ENCODE measurements at places on chromosomes 2 and 18.

DNA sequence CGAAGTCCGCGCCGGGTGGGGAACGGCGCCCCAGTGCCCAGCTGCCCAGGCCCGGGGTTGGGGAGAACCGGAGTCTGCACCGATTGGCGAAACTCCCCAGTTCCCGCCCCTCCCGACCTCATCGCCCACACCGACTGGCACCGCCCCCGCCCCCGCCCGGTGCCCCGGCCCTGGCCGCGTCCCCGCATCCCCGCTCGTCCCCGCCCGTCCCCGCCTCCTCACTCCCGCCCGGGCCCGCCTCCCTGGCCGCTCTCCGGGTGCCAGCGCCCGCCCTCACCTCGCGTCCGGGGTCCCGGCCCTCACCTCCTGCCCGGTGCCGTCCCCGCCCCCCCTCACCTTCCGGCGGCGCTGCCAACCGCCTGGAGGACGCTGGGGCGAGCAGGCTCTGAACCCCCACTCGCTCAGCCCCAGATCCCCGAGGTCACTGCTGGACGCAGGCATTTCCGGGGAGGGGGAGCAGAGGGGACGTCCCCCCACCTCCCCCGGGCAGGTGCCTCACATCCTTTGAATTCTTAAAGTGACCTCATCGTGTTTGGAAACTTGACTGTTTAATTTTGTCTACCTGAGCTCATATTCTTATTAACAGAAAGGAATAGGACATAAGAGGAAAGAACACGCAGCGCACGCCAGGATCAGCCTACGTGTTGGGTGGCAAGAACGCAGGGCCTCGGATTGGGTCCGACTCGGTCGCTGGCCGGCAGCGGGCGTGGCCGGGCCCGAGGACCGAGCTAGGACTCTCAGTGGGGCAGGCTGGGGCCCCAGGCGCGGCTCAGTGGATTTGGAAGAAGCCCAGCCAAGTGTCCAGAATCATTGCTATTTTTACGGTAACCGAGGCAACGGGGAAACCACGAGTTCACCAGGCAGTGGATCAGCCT, at the start of gene FAM110C:
FAM110C (minus strand) TSS at position 35 of the 875 bp plus-strand sequence. CDS start 120 bp downstream, outside the sequence.
- DNase-seq: peak; percentile 0

GRCh38 chr2:11123001-11123809, 32.1 kb upstream of the SLC66A3 start:
- no peak for DNase-seq

- DNase-seq: peak; percentile 38
Observed at GRCh38 chr2:28359222-28360057, 33.2 kb upstream of the FOSL2 start.

GRCh38 chr18:74692367-74693013, 94.8 kb downstream of the ZNF407 start:
- no peak for DNase-seq

- DNase-seq: no peak
Observed at GRCh38 chr18:74276609-74277008, 15.2 kb downstream of the CYB5A start.

DNA sequence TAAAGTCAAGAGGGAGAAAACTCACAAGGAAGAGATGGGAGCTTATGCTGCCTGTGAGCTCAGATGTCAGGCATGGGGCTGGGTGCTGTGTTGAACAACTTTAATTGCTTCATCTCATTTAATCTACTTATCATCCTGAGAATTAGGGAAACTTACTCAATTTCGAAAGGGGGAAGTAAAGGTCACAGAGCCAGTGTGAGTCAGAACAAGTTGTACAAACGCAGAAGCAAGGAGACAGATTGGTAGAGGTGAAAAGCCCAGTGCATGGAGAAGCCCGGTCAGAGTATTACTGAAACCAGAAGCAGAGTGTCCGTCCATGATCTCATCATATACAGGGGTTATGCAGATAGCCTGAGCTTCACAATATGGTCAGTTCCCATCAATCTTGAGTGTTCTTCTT, 281.1 kb upstream of the POU3F3 start:
- DNase-seq: no peak

GRCh38 chr2:38066421-38067115, 9.4 kb downstream of the CYP1B1 start:
- DNase-seq: no peak

- no peak for DNase-seq
Observed at GRCh38 chr2:215887303-215887702, 126.0 kb downstream of the MREG start.

DNA sequence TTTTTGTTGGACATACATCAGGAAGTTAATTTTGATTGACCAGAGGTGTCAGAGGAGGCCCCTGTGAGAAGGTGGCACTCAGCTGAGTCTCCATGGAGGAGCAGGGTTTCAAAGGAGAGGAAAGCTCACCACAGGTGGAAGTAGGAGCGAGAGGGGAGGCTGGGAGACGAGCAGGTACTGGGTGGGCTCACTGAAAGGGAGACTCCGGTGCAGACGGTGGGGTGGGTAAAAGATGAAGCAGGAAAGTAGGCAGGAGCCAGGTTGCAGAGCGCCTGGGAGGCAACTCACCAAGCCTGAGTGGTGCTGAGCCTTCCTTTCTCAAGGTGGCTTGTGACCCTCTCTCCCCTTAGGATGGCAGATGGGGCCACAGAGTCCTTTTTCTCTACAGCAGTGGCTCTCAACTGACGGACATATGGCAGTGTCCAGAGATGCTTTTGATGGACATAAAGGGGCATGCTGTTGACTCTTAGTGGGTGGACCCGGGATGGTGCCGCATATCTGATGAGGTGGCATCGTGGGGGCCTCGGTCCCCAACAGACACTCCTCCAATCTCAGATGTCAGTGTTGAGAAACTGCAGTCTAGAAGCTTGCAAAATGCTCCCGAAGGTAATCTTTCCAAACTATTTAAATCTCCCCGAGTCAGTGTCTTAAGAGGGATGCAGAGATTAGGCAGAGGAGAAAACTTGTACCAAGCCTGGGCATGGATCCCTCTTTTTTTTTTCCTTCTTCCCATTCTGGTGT, 64.0 kb downstream of the LPIN1 start:
- no peak for DNase-seq

GRCh38 chr2:27211943-27212625, at the start of the genes ATRAID and SLC5A6:
TSS of gene ATRAID (plus strand) at chr2:27212041. CDS start at chr2:27212369, 328 bp downstream.
TSS of gene SLC5A6 (minus strand) at chr2:27212268. CDS start at chr2:27207650, 4,618 bp downstream.
- peak; percentile 88 for DNase-seq

DNA sequence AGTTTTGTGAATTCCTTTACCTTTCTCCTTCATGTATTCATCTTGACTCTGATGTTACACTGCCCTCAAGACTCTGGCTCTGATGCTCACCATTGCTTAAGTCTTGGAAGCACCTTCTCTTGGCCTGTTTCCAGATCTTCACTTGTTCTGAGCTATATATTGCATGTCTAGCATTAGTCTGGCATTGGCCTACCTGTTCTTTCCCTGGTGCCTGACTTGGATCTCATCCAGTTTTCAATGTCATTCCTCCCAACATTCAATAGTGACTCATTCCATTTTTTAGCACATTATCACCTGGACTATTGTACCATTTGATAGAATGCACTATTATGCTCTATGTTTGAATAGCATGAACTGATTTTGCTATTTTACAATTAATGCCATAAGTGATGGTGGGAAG, 127.3 kb upstream of the NYAP2 start:
- no peak for DNase-seq

GRCh38 chr2:164785457-164785856, 56.2 kb downstream of the COBLL1 start:
- DNase-seq: peak; percentile 67

GRCh38 chr2:161136696-161137324, 23.4 kb upstream of the TANK start:
- DNase-seq: peak; percentile 17

GRCh38 chr2:216877085-216877484, 17.2 kb upstream of the TNP1 start:
- DNase-seq: no peak

DNA sequence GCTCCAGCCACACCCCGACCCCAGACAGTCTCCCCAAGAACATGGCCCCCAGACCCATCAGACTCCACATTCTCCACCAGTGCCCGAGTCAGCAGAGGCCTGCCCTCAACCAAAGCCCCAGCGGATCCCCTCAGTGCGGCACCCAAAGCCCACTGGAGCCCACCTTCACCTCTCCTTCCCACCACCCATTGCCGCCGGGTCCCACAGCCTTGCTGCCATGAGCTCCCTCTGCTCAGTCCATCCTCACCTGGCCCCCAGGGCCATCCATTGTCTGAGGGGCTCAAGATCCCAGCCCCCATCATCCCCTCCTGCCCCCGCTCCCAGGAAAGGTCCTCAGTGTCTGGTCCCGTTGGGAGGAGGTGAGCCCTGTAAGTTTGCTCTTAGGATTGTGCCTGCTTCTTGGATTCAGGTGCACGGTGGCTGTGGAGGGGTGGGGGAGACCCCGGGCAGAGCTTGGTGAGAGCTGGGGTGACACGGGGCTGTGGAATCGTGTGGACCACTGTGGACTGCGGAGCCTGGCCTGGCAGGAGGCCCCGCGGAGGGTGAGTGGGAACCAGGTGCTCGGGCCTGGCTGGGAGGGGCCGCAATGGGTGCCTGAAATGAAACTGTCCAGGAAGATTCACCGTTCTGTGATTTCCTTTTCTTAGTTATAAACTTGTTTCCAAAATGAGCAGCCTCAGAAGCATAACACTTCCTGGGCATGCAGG, 32.7 kb upstream of the GPC1 start:
- DNase-seq: no peak

GRCh38 chr2:165787334-165787733, 6.7 kb downstream of the GALNT3 start:
- DNase-seq: peak; percentile 36

- peak; percentile 85 for DNase-seq
Observed at GRCh38 chr2:190791347-190791975, 89.2 kb upstream of the GLS start.

DNA sequence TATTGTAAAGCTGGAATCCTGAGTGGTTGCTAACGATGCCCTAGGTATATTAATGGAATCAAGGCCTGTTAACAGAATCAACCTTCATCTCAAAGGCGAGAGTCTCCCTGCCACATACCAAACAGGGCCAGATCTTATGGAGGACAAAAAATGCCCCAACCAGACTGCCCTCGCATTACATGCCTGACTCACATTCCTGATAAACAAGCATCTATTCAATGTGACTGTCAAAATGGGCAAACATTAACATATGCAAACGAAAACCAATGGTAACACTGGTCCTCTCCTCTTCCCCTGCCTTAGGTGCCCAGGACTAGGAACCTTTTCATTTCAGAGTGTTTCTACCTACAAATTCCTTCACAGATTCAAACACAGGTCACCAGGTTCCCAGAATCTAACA, 83.4 kb downstream of the COL6A3 start:
- no peak for DNase-seq

DNA sequence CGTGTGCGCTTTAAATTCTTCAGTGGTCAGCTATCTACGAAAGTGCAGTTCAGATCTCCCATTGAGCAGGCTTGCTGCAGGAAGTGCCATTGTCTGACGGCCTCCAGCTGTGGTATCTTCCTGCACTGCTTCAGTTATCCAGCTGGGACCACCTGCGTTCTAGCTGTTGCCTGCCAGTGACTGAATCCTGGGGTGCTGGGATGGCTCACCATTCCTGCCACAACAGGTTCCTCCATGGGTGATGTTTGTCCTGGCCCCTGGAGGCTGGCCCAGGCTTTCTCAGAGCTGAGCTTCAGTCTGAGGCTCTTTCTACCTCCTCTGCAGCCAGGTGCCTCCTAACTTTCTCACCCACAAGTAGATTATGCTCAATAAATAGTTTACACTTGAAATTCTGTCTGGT, 498.5 kb upstream of the HS6ST1 start:
- no peak for DNase-seq

DNA sequence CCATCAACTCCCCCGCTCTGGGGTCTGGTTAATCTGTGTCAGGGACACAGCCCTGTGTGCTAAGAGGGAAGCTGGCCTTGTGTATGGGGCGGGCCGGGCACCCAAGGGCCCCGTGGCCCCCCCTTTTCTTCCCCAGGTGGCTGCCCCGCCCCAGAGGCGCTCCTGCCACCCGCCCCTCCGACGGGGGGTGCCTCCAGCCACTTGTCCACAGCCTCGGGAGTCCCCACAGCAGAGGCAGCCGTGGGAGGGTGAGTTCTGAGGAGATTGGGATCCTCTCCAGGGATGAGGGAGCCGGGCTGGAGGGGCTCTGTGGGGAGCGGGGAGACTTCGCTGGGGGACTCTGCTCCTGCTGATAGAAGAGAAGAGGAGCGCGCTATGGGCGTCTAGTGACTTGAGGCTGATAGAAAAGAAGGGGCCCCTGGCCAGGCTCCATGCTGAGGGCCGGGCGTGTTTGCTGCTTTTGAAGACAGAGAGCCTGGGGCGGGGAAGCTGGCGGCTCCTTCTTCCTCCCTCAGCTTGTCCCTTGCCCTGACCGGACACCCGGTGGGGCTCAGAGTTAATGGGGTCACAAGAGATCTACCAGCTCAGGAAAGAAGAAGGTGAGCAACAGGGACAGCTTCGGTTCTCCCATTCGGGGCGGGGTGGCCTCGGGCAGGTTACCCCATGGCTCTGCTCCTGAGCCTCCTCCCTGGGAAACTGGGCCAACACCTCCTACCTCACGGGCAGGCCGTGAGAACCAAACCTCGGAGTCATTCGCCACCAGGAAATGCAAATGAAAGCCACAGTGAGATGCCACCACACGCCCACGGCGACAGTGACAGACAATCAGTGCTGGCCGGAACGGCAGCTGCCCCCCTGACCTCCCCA, 89.4 kb upstream of the TAF1B start:
- no peak for DNase-seq

GRCh38 chr2:229715895-229716507, 1.6 kb upstream of the DNER start:
- no peak for DNase-seq

DNA sequence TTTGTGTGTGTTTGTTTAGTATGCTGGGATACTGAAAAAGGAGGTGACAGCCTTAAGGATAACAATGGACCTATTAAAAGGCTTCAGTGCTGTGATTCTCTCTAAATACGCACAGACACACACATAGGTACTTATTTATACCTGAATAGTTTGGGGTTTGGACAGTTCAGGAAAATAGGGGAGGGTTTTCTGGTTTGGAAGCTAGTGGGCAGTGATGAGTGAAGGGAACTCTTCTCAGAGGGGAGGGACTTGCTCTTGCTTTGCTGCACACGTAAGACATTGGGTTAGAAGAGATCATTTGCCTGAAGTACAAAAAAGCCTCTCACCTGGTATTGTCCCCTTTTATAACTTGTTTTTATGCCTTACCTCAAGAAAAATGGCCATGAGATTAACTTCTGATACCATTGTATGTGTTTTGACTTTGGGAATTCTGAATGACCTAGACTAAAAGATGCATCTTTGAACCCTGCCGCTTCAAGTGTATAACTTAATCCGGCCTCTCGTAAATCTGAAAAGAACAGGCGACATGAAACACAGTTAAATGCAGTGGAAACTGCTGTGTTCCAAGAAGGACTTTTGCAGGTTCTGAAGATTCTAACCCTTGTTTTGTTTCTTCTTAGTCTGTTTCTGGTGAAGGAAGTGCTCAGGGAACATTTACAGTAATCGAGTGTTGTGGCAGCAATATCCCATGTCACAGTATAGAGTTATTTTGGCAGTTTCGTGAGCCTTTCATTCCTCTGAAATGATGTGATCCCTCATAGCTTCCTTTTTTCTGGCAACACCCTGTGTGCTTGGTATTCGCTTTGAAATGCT, 2.5 kb downstream of the CRIM1 start:
- DNase-seq: peak; percentile 83

- no peak for DNase-seq
Observed at GRCh38 chr2:217976301-217976700, 26.5 kb downstream of the TNS1 start.

GRCh38 chr2:220512419-220512818, 885.0 kb downstream of the SLC4A3 start:
- peak; percentile 83 for DNase-seq
